Activated CD8-positive, alpha-beta memory T cell treated with anti-CD3 and anti-CD28 coated beads, Interleukin-2, amount 50 U/mL, for 48 hours (primary cell): ENCODE measurements at places on chromosomes 4 and X.

DNA sequence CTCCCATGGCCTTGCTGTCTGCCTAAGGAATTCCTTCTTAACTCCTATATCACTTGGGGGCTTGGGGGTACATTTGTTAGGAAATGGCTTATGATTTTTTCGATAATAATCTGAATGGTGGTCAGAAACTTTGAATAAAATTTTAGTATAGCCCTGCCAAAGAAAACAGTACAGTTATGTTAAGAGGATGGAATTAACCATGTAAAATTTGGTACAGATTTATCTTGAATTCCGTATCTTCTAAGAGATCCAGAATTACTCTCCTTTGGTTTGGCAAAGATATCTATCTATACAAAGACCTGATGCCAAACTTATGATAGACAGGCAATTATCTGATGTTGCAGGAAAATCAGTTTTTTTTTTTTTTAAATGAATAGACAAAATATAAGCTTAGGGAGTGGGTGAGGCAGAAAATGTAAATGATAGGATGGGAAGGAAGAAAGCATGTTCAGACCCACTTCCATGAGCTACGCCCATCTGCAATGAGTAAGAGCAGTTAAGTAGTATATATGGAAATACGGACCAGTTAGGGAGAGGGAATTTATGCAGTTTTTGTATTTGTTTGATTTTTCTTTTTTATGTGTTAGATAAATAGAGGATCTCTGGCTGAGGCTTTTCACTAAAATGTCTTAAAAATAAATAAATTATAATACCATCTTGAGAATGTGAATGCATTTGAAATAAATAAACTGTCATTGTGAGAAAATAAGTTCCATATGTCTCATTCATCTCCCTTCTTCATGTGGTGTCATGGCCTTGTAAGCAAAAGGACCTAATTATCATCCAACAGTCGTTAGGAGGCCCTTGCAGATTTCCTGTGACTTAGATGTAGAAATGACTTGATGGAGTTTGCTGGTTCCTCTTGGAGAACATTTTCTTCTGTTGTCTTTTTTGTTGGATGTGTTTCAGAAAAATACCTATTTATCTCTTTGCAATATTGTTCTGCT lies 389.6 kb downstream of the ARHGAP24 start:
- no peak for DNase-seq

GRCh38 chr4:152138451-152138850 lies 377.6 kb upstream of the GATB start:
- no peak for DNase-seq

DNA sequence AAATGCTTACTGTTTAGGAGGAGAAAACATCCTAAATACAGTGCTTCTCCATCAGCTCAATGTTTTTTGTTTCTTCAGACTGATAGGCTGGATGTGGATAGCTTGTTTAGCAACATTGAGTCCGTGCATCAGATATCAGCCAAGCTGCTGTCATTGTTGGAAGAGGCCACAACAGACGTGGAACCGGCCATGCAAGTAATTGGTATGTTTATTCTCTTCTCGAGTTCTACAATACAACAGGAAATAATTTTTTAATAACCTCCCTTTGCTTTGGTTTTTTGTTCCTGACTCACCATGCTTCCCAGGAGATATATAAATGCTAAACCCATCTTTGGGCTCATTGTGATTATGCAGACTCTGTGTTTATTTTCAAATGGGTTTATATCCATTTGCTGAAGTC lies 60.9 kb downstream of the ARHGEF38 start:
- DNase-seq = no peak

DNA sequence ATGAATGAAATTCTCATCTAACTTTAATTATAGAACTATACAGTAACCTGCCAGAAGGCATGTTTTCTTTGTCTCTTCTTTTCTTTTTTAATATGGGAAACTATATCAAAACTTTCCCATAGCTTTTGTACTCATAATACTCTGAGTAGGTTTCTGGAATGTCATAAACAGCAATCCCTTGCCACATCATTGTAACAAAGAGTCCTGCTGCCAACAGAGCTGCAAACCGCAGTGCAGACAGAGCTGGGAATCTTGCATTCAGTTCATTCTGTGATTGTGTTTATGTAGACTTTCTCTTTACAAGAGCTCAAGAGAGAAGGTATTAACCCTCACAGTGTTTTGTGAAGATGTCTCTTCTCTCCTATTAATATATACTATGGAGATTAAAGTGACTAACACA lies 304.4 kb upstream of the SLIT2 start:
- DNase-seq = no peak
